ENCODE measurements at places on chromosomes 3 and 15.

DNA sequence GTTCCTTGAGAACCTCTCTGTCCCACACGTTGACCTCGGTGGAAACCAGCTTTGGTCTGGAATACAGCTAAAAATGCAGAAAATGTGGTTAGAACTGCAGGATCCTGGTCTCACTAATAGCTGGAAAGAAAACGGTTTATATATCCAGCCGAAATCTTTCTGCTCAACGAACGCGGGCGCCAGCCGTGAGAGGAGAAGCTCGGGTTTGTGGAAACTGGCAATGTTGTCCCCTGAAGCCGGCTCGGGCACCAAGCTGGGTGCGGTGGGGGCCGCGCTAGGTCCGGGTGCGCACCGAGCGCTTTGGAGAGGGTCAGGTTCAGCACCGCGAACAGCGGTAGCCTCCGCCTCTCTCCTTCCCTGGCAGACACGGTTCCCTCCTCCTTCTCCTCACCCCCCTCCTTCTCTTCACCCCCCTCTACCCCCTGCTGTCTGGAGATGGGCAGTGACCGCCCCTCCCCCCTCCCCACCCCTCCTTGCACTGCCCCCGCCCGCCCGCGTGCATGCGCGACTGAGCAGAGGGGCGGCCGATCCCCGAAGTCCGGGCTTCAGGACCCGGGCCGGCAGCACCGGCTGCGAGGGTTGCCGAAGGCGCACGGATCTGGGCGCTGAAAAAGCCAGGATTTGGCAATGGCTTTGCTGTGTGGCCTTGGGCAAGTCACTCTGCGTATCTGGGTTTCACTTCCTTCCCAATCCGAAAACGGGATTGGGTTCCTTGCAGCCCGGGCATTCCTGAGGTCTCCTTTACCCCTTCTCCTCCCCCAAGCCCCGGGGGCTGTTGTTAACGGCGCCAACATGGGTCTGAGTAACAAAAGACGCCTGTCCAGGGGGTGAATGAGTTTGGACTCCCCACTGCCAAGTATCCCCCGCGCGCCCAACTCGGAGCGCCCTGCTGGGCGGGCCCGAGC lies at the start of gene SKOR1:
TSS of gene SKOR1 (plus strand) at position 534 of the 905 bp plus-strand sequence. CDS start at position 628, 94 bp downstream.
- no peak for DNase-seq

- no peak for DNase-seq
Measured at GRCh38 chr3:42090973-42091731, at the start of gene TRAK1. TRAK1 (plus strand) TSS chr3:42091357; CDS start chr3:42091470, 113 bp downstream.

GRCh38 chr3:102159810-102160451 lies 274.9 kb upstream of the ZPLD1 start:
- no peak for DNase-seq

DNA sequence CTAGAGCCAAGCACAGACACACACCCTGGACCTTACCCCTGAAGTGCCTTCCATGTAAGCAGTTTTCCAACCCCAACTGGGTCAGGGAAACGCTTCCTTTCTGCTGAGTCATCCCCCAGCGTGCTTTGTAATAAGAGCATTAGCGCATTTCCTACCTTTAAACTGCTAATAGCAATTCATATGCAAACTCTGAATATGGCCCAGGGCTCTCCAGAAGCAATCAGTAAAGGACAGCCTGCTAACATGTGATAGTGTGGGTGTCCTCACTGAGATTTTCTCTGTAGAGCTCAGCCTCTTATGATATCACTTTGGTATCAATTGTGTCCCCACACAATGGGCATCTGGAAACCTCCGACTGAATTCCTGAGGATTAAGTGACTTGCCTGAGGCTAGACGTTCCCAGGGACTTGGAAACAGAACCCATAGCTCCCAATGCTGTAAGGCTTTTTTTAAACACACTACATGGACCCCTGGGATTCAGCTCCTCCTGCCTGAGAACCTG lies 5.6 kb downstream of the GABRB3 start:
- DNase-seq, result no peak

GRCh38 chr3:60456180-60456579 lies 795.1 kb downstream of the FHIT start:
- DNase-seq, result no peak

DNA sequence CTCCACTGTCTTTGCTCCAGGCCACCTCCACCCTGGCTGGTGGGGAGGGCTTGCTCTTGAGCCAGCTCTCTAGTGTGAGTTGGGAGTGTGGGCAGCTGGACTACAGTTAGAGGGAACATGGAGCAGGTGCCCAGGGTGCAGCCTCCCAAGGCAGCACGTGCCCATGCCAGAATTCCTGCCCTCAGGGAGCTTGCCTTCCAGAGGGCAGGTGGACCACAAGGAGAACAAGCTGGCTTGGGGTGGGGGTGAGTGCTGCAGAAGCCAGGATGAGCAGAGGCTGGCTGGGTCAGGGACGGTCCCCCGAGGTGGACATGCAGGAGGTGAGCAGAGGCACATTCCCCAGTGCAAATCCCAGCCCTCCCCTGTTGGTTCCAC lies 89.5 kb downstream of the VGLL4 start:
- no peak for DNase-seq

- no peak for DNase-seq
Measured at GRCh38 chr15:89912145-89912673, 543 bp downstream of the ARPIN start.

DNA sequence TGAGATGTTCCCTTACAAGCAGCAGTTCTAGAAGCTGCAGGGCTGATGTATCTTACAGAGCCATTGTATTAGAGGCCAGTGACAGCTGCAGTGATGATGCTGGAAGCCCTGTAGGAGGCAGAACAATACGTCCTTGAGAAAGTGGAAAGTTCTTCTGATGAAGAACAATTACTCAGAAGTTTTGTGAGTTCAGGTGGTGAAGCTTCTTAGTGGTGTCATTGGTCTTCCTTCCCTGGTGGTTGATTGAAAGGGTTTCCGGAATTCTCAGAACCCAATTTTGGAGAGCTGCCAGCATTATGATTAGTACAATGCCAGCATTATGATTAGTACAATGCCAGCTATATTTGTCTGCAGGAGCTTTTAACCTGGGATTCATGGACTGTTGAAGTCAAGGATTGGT lies 356.4 kb downstream of the MFSD1 start:
- peak; percentile 68 for DNase-seq

DNA sequence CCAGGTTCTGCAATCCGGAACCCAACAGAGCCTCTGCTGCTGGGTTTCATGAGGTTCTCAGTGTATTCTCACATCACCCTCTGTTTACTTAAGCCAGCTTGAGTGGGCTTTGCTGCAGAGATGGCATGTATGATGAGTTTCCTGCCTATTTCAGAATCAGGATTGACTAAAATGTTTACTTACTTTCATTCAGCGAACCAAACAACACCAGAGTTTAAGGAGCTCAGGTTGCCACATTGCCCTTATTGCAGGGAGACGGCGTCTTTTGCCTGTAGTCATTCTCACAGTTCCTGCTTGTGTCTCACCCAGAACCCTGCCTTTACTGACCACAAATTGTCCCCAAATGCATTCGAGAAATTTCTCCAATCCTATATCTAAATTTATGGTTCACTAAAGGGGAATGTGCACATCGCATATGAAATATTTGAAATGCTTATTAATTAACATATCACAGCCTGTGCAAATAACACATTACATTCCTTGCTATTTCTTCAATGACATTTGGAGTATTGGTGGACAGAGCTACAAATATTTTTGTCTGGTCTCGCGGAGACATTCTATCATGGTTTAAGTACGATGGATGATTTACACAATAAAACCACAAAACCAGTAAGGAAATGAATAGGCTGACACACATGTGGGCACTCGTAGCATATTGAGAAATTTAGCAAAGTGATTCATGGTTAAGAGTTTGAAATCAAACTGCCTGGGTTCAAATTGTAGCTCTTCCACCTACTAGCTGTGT lies 377.2 kb upstream of the CFAP20DC start:
- no peak for DNase-seq
